ENCODE measurements at places on chromosomes 6 and 20.

GRCh38 chr20:10669843-10670446, 3.9 kb downstream of the JAG1 start:
- DNase-seq = no peak

- DNase-seq = no peak
Observed at GRCh38 chr6:150725795-150726194, 126.1 kb downstream of the PLEKHG1 start.

- no peak for DNase-seq
Observed at GRCh38 chr6:53801022-53801421, 6.2 kb downstream of the LRRC1 start.

DNA sequence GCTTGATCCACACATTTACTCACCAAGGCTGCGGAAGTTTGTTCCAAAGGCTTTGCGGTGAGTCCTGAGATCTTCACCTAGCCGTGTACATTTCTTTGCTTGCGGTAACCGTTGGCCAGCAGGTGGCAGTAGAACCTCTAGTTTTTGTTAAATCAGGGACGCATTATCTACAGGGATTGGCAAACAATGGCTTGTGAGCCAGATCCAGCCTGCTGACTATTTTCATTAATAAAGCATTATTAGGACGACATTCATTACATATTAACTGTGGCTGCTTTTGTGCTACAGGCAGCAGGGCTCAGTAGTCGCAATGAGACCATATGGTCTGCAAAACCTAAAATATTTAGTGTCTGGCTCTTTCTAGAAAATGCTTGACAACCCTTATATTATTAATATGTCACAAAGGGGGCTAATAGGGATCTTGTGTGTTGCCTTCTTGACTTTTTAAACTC, 174.1 kb downstream of the DOK5 start:
- DNase-seq = peak; percentile 46

- no peak for DNase-seq
Observed at GRCh38 chr6:136173519-136174507, 76.3 kb downstream of the MTFR2 start.

- no peak for DNase-seq
Observed at GRCh38 chr6:140850438-140850837, 1282.3 kb upstream of the GJE1 start.

DNA sequence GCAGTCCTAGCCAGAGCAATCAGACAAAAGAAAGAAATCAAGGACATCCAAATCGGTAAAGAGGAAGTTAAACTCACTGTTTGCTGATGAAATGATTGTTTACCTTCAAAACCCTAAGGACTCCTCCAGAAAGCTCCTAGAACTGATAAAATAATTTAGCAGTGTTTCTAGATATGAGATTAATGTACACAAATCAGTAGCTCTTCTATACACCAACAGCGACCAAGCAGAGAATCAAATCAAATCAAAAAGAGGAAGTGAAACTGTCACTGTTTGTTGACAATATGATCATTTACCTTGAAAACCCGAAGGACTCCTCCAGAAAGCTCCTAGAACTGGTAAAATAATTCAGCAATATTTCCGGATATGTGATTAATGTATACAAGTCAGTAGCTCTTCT, 21.7 kb downstream of the SERPINB9 start:
- DNase-seq = no peak

DNA sequence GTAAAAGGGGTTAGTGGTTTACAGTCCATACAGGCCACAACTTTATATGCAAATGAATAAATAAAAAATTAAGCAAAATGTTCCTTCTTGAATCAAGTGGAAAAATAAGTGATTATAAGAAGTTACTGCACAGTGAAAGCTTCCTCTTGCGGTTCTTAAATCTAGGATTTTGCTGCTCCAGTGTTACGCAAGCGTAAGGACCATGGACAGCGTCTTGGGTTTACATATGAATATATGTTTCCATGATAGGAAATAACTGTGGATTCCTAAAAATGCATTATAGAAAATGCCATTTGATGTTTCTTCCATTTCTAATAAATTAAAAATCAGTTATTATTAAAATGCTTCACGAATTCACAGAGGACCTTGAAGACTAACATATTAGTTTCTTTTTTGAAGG, 176.6 kb upstream of the POU3F2 start:
- DNase-seq = no peak

GRCh38 chr6:90249458-90249857, 47.2 kb downstream of the BACH2 start:
- no peak for DNase-seq

DNA sequence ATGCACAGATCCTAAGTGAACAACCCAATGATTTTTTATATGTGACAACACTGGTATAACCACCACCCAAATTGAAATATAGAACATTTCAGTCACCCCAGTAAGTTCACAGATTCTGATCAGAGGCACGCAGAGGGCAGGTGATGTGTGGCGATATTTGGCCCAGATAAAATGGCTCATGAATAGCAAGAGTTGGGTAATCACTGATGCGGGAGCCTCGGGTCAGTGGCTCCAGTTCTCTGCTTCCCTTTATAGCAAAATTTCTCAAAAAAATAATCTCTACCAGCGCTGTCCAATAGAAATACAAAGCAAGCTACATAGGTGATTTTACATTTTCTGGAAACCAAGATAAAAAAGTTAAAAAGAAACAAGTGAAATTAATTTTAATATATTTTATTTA, 14.9 kb downstream of the GHRH start:
- DNase-seq = no peak

DNA sequence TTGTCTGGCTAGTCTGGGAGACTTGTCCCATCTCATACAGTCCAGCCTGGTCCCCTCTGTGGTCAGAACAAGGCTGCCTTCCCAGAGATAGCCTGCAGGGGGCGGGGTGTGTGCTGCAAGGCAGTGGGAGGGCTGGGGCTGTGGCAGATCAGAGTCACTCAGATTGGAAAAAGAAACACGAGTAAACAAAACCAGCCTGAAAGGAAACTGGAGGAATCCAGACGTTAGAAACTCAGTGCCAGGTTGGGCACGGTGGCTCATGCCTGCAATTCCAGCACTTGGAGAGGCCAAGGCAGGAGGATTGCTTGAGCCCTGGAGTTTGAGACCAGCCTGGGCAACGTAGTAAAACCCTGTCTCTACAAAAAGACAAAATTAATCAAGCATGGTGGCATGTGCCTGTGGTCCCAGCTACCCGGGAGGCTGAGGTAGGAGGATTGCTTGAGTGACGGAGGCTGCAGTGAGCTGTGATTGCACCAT, 20.2 kb downstream of the LEMD2 start:
- no peak for DNase-seq

- no peak for DNase-seq
Observed at GRCh38 chr6:149999636-150000035, 25.7 kb downstream of the RAET1L start.
